ENCODE measurements at places on chromosomes 1 and 21. TPM values are rescaled to one million over a fixed set of nuclear protein-coding genes. Genes with fewer than 3 reads are reported as not detected.

DNA sequence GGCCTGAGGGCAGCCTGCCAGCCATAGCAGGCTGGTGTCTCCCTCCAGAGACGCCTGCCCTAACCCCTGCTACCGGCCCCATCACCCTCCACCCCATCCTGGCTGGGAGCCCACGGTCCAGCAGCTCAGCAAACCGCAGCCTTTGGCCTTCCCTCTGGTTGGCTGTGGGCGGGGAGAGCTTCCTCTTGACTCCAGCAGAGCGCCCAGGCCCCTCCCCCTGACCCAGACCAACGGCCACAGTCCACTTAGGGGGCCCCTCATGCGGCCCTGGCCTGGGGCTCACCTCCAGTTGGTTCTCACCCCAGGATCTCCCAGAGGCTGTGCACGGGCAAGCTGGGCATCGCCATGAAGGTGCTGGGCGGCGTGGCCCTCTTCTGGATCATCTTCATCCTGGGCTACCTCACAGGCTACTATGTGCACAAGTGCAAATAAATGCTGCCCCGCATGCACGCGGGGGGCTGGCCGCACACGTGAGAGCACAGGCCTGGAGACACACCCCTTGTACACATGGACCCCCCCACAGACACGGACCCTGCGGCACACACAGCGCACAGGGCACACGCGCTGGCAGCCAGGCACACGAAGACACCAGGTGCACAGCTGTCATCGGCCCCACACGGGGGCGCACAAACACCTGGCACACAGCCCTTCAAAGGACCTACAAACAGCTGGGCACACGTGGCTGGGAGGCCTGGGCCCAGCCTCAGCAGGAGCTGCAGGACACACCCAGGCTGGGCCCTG lies 3.1 kb downstream of the SMIM1 start:
- peaks cover 14% of the 10 kb centered on the region for H3K36me3 ChIP-seq
- H3K4me3 ChIP-seq, result no peak overlapping the region
- DNase-seq, result no peak
- H3K27me3 ChIP-seq, result no peaks in the 10 kb centered on the region

GRCh38 chr1:220045356-220046051 lies 801 bp downstream of the EPRS1 start:
- no peaks in the 10 kb centered on the region for H3K36me3 ChIP-seq
- H3K4me1 ChIP-seq, result peaks cover 20% of the 10 kb centered on the region
- peak overlapping the region; percentile 84 for H3K27ac ChIP-seq
- H3K4me3 ChIP-seq, result peak overlapping the region; percentile 78
- H3K27me3 ChIP-seq, result no peaks in the 10 kb centered on the region
- no peak for DNase-seq

S100A10 gene
- total RNA-seq, result 234 TPM

MEX3A gene
- total RNA-seq, result 112 TPM

DNA sequence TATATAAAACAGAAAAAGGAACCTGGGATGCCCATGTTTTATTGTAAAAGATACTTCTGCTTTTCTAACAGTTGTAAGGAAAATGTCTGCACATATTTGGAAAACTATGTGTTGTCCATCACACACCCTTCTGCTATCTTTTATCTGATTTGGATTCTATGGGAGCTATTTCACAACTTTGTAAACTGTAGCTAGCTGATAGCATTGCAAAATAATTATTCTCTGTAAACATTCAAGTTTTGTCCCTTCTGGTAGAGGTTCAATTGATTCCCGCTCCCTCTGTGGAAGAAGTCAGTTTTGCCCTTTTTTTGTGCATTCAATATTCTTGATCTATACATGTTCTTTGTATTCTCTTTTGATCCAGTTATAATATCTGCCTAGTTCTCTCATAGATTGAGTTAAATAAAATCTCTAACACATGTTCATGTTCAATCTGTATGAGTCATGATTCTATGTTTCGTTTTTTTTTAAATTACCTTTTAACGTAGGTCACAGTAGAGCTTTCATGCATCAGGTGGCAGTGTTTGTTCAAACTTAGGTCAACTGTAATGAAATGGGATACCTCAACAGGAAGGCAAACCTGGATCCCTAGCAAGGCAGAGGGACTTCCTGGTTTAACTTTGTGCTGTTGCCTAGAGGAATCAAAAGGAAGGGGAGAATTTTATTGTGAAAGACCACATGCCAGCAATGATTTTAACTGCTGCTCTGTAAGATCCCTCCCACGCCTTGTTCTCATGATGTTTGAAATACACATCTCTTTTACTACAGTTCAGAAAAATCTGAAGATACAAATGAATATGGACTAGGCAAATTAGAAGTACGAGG lies 26.0 kb upstream of the BCL9 start:
- no peak for DNase-seq
- peak overlapping the region; percentile 37 for H3K27ac ChIP-seq
- H3K4me3 ChIP-seq, result no peak overlapping the region
- H3K36me3 ChIP-seq, result no peaks in the 10 kb centered on the region
- H3K27me3 ChIP-seq, result no peaks in the 10 kb centered on the region

GRCh38 chr1:6779089-6779805 lies 6.0 kb upstream of the CAMTA1 start:
- H3K27ac ChIP-seq, result no peak overlapping the region
- no peak overlapping the region for H3K4me3 ChIP-seq
- peaks cover 8% of the 10 kb centered on the region for H3K4me1 ChIP-seq
- no peak for DNase-seq

AVPR1B gene
- not detected for total RNA-seq

GBP4 gene
- 4.8 TPM for total RNA-seq

- H3K4me3 ChIP-seq, result no peak overlapping the region
- no peaks in the 10 kb centered on the region for H3K4me1 ChIP-seq
- no peaks in the 10 kb centered on the region for H3K36me3 ChIP-seq
- no peak overlapping the region for H3K27ac ChIP-seq
- no peaks in the 10 kb centered on the region for H3K27me3 ChIP-seq
- DNase-seq, result no peak
Measured at GRCh38 chr1:93415296-93415695, 32.6 kb upstream of the FNBP1L start.

MORC3 gene
- total RNA-seq, result 33.0 TPM

KRTAP11-1 gene
- total RNA-seq, result not detected

CDC42 gene
- 246 TPM for total RNA-seq

DNA sequence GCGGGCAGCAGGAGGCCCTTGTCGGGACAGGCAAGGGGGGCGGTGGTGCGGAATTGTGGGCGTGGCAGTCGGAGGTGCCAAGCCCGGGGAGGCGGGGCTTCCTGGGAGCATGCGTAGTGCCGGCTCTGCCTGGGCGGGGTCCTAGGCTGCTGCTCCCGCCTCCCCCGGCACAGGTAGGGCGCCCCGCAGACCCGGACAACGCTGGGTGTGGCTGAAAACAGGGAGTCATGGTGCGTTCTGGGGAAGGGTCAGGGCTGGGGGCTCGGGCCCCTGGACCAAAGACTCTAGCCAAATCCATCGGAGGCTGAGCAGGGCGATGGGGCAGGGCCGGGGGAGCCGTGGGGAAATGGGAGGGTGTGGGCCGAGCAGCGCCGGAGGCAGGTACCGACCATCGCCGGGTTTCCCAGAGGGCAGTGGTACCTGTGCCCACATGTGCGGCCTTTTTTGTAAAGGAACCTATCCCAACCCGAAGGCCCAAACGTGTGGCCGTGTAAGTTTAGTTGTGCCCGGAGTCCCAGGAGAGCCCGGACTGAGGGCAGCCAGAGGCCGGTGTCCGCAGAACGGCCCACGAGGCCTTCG lies 231.9 kb downstream of the SDCCAG8 start:
- DNase-seq, result no peak
- H3K27ac ChIP-seq, result peak overlapping the region; percentile 30
- H3K36me3 ChIP-seq, result no peaks in the 10 kb centered on the region
- H3K27me3 ChIP-seq, result no peaks in the 10 kb centered on the region
- peaks cover 5% of the 10 kb centered on the region for H3K4me1 ChIP-seq

DNA sequence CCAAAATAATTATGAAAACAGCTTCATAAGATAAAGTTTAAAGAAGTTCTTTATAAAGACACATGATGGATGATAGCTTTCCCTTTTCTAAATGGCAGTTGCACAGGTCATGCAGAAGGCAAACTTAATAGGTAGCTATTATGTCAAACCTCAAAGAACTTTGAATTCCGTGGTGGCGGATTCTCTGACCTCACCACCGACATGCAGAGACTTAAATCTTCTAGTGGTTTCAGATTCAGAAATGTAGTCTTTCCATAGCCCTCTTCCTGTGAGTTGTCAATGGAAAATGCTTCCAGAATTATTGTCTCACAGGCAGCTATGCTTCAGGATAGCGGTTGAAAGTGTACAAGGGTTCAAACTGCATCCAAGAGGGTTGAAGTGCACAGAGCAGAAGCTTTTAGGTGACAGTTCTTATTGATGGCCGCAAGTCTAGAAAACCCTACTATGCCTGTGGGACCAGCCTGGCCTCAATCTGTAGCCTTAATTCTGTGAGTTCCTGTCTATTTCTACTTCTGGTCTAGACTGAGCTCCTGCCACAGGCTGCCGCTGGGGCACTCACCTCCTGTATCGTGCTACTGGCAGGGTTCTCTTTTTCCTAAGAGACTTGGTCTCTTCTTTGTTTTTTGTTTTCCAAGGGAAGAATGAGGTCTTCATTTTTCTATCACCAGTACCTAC lies 117.0 kb upstream of the ERRFI1 start:
- no peaks in the 10 kb centered on the region for H3K36me3 ChIP-seq
- H3K4me3 ChIP-seq, result no peak overlapping the region
- DNase-seq, result no peak
- peaks cover 53% of the 10 kb centered on the region for H3K4me1 ChIP-seq
